Activated CD8-positive, alpha-beta memory T cell treated with anti-CD3 and anti-CD28 coated beads, Interleukin-2, amount 50 U/mL, for 4 hours (primary cell): ENCODE measurements at places on chromosomes 6 and 20.

- DNase-seq: peak; percentile 28
Measured at GRCh38 chr6:104940893-104941728, 15.8 kb upstream of the LIN28B start.

DNA sequence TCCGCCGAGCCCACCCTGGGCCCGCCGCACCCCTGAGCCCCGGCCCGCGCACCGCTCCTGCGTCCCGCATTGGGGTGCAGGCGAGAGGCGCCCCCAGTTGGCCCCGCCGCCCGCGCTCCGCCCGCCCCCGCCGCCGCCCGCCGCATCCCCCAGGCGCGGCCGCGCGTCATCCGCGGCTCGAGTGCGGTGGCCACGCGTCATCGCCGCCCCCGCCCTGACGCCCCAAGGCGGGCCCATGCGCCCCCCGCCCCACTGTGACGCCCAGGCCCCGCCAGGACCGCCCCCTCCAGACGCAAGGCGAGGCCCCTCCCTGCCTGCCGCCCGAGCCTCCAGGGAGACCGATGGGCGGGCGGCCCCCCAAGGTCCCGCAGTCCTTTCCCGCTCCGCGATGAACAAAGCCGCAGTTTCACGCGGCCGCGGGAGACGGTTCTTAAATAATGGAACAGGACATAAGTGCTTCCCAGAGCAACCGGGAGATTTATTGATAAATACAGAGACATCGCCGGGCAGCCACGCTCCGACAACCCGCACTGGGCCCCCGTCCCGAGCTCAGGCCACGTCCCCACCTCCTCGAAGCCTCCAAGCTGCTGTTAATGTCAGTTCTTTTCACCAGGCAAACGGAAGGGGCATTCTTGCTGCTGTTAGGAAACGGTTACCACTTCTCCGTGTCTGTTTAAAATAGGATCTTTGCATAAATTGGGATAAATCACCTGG is at the start of gene ANKRD60:
Gene ANKRD60 (minus strand): TSS at position 170 of the 714 bp plus-strand sequence. CDS start 0 bp downstream, at position 170.
- DNase-seq: peak; percentile 61

DNA sequence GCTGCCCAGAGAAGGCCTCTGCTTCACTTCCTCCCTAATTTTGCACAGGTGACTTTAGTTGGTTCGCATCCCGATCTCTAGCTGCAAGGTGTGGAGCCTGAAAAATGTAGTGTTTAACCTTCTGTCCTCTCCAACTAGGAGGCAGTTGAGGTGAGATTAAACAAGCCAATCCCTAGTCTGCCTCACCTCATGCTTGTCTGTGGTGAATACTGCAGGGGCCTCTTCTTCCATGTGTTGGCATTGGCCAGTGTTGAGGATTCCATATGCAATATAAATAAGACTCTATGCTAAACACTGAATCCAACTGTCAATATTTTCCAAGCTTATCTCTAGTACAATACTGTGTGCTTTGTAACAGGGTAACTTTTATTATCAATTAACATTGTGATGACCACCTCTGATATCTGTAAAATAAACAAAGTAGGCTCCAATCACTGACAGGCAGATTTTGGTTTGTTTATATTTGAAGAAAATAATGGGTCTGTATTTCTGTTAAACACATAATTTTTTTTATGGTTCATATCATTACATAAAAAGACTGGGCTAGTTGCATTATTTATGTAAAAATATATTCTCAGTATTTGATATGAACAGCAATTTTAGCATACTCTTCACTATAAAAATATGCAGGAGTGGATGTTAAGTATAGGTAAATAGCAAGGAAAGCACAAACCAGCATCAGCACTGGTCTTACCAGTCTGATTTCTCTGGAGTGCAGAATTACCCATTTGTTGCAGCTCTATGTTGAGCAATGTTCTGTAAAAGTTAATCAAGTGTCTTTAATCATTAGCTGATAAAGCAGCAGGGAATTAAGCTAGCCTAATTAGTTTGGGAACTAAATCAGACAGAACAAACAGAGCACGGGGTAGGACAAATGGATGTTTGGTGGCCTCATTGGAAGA is 74.0 kb downstream of the ANKRD6 start:
- DNase-seq: no peak

DNA sequence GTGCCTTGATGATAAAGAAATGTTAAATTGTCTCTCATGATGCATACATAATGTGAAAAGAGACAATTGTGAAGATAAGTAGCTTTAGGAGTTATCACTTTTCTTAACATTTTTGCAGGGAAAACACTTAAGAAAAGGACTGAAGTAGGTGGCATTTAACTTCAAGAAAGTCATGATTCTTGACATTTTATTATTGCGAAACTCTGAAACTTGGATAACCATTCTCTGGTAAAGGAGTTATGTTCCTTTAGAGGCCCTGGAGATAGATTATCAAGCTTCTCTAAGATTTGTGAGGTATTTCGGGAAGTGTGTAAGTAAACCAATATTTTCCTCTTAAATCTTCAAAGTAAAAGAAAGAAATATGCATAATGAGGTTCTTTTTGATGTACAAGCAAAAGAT is 38.5 kb downstream of the HTR1B start:
- no peak for DNase-seq

DNA sequence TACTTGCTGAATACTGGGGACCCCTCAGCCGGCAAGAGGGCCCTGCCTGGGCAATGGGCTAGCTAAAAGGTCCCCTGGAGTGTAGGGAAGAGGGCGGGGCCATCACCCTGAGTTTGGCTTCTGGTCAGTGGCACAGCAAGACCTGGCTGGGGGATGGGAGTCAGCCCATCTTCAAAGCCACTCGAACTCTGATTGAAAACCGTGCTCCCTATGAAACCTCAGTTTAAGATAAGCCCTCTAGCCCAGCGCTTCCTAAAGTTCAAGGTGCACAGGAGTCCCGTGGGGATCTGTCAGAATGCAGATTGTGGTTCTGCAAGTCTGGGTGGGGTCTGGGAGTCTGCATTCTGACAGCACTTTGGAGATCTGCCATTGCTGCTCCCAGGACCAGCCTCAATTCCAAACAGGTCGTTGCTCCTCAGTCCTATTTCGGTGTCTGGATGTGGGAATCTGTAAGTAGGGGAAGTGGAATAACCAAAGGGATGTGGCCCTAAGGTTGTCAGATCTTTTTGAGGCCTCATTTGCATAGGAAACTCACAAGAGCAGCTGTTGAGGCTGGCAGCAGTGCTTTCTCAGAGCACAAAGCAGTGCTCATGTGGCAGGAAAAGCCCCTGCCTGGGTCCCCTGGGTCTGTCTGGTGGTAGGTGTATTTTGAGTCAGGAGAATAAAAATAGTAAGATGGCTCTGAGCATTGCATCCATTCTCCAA is 85.3 kb upstream of the SCP2D1 start:
- no peak for DNase-seq

DNA sequence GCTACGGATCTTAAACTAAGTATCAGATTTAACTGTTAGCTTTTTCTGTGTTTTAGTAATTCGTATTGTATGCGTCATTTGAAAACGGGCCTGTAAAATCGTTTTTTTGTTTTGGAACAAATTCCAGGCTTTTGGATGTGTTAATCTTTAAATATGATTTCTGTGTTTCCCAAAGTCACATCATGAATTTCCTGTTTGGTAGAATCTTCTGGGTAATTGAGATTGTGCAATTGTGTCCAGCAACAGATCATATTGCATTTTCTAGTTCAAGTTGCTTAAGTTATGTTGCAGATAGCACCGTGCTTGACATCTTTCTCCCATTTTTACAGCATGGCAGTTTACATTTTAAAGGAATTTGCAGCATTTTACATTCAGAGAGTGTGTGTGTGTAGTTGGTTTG is 1.9 kb downstream of the MAPK14 start:
- DNase-seq: no peak

DNA sequence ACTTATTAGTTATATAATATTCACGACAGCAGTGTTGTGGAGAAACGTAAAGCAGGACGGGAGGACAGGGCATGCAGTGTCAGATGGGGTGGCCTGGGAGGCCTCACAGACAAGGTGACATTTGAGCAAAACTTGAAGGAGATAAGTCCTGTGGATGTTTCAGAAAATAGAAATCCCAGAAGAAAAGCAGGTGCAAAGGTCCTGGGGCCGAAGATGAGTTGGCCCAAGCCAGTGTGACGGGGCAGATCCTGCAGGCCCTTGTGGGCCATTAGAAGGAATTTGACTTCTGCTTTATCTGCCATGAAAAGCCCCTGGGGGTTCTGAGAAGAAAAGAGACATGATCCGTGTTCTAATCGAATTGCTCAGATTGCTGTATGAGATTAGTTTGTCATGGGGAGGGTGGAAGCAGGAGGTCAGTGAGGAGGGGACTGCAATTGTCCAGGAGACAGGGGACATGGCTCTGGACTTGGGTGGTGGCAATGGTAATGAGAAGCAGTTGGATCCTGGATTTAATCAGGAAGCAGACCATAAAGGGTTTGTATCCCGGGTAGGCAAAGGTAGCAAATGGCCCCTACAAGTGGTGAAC is 437.4 kb upstream of the SULF2 start:
- DNase-seq: no peak

GRCh38 chr20:50272030-50272723 is 81.5 kb downstream of the CEBPB start:
- no peak for DNase-seq

GRCh38 chr20:1415667-1416468 is 23.0 kb upstream of the FKBP1A start:
- no peak for DNase-seq

DNA sequence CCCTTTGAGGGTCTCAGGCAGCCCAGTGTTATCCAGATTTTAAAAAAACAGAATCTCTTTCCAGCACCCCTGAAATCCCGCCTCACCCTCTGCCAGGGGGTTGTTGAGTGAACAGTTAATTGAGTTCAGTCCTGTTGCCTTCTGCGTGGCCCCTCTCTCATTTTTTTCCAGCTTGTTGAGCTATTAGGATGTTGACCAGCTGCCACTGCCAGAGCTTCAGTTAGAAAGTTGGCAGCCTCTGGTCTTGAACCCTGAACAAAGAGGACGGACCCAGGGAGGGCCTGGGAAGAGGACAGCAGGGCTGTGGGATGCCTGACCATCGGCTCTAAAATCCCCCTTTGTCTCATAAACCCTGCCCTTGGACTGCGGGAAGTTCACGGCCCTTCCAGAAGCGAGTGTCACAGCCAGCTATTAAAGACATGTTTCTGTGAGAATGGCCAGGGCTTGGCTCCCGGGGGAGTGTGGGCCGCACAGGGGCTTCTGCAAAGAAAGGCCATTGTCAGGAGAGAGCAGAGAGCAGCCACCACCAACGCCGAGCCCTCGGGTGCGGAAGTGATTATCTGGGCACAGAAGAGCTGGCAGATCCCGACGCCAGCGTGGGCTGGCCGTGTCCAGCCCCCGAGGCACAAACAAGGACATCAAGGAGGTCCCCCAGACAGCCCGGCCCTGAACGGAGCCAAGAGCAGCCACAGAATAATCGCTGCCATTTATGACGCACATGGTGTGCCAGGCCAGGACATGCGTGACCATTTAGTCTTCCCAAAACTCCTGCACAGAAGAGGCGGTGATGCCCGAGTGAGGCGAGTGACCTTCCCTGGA is 189.0 kb downstream of the ANKRD60 start:
- DNase-seq: no peak

- DNase-seq: no peak
Measured at GRCh38 chr20:33859157-33859695, 48.1 kb downstream of the CHMP4B start.

DNA sequence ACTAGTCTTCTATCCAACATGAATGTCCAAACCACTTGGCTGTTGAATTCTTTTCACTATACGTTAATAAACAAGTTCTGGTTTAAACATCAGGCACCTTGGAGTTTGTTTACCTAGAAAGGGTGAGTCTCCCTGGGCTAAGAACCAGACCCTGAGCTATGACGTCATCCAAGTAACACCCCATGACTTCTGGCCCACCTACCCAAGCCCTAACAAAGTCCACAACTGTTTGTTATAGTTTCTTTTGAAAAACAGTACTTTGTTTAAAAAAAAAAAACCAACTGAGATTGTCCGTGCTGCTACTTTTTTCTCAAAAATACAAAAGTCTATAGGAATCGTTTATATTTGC is 146.9 kb upstream of the BEND6 start:
- no peak for DNase-seq

- no peak for DNase-seq
Measured at GRCh38 chr20:35710039-35710438, 10.8 kb downstream of the ROMO1 start.

- DNase-seq: no peak
Measured at GRCh38 chr6:36515844-36516243, 31.4 kb downstream of the STK38 start.
